ENCODE measurements at places on chromosomes 5 and 9.

GRCh38 chr5:77302247-77302646 is 91.8 kb downstream of the PDE8B start:
- no peak for DNase-seq

GRCh38 chr5:90144625-90145327 is 264.8 kb downstream of the CETN3 start:
- DNase-seq = no peak

DNA sequence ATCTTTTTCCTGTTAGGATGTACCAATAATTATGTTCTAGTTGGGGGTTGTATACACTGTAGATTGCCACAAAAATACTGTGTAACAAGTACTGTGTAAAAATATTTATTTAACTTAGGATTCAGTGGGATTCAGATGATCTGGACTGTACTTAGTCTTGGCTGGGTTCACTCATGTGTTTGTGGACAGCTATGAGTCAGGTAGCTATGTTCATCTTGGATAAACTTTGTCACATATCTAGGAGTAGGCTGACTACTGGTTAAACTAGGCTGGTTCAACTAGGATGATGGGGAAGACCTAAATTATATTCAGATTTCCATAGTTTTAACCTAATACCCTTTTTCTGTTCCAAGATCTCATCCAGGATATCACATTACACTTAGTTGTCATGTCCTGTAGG is 32.1 kb upstream of the TNFSF15 start:
- DNase-seq = no peak

- no peak for DNase-seq
These were observed 17.8 kb downstream of the SCAI start for GRCh38 chr9:125125523-125125922.

- no peak for DNase-seq
These were observed 17.8 kb downstream of the IRX4 start for GRCh38 chr5:1864896-1865440.

DNA sequence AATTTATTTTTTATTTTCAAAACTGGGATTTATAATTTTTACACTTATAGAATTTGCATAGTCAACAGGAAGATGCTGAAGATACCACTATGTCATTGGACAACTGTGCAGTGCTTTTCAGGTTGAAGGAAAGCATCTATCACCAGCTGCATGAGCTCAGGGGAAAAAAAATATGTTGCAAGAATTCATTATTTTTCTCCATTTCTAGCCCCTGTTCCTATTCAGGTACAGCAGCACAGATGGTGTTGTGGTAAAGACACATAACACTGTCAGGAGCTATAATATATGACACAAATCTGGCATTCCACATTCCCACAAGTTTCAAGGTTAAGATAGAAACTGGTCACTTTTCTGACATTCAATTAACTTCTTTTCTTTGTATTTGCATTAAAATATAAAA is 1088.6 kb downstream of the MAT2B start:
- DNase-seq = no peak

DNA sequence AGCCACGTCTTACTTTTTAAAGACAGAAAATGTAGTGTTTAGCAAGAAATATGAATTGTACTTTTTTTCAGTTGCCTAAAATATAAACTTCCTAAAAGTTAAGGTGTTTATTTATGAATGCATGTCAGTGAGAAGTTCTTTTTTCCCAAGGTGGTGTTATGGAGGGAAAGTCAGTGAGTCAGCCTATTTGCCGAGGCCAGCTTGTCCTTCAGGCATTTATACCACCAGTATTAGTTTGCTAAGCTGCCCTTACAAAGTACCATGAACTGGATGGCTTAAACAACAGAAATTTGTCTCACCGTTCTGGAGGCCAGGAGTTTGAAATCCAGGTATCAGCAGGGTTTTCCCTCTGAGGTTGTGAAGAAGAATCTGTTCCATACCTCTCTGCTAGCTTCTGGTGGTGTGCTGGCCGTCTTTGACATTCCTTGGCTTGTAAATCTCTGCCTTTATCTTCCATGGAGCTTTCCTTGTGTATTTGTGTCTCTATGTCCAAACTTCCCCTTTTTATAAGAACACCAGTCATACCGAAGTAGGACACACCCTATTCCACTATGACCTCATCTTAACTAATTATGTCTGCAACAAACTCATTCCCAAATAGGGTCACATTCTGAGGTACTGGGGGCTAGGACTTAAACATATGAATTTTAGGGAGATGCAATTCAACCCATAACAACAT is 38.4 kb downstream of the PRKACG start:
- DNase-seq = no peak

DNA sequence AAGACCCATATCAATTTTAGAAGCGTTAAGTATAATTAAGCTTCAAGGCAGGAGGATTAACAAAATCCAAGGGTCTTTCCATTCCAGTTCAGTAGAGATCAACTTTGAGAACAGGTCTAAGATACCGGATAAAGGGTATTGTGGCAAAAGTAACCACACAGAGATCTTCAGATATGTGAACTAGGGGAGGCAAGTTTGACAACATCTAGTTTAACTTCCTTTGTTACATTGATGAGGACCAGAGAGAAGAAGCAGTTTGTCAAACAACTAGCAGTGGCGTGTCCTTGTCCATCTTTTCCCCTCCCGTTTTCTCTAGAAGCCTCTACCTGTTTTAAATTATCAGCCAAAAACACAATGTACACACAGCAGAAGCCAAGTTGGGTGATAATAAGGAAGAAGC is 8.6 kb downstream of the SLC36A2 start:
- no peak for DNase-seq

- DNase-seq = no peak
These were observed 17.6 kb upstream of the LCP2 start for GRCh38 chr5:170315154-170315553.

DNA sequence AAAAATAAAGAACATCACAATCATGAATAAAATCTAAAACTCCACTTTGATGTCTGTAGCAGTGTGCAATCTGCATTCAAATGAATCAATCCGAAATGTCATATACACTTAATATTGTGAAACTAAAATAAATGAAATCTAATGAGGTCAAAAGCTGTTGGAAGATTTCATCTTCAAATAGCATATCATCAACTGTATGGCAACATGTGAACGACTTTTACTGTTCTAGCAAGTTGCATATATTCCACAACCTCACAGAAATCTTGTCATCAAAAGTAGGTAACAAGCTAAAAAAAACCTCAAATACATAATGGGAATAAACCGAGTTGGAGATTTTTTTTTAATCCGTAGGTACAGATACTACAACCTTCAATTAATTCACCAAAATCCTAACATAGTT is 1.2 kb downstream of the PTBP3 start:
- DNase-seq = no peak

GRCh38 chr5:74919041-74919440 is 52.9 kb upstream of the FAM169A start:
- DNase-seq = no peak

GRCh38 chr5:78102500-78102899 is 192.0 kb downstream of the AP3B1 start:
- DNase-seq = no peak

- DNase-seq = no peak
These were observed 32.4 kb downstream of the INSL4 start for GRCh38 chr9:5263351-5264218.

GRCh38 chr5:405421-405820 is 37.6 kb upstream of the EXOC3 start:
- DNase-seq = no peak

- no peak for DNase-seq
These were observed 960 bp upstream of the IFNB1 start for GRCh38 chr9:21078702-21079101.

DNA sequence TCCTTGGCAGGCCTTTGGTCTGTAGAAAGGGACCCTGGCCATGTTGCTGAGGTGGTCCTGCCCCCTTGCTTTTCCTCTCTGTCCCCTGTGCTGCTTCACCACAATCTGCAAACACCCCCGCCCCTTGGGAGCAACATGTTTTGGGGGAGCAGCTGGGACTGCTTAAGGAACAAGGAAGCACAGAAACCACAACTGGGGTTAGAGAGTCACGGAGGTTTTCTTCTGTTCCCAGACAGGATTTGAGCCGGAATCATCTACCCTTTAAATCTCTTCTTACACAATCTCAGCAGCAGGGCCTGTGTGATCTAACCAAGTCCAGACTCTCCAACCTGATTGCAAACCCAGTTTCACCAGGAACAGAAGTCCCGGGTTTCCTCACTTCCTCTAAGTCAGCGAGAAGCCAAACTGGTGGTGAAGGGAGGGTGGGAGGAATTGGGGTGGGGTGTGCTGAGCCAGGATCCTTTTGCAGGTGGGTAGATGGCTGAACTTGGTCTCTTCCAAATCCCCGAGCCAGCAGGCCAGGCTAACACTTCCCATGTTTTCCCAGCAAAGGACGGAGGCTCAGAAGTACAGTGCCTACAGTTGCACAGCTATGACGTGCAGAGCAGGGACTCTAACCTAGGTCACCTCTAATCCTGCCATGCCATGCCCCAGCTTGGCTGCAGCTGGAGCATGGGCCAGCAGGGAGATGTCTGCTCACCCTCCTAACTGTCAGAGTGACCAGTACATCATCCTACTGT is 25.0 kb downstream of the SH3PXD2B start:
- DNase-seq = no peak

DNA sequence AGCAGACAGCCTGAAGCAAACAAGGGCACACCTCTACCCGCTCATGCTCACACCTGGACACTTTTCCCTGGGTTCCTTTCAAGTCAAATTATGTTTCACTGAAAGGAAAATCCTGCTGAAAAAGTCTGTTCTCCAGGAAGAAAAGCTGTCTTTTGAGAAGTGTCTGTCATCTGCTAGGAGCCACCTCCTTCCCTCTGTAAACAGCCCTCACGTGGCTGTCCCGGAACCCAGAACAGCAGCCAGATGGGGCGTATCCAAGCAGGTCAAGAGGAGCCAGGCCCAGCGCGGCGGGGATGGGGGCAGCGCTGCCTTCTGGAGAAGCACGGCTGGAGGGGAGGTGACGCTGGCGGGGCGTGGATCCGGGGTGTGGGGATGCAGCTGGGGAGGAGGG is at the start of gene PNPLA7:
Gene PNPLA7 (minus strand): TSS at position 172 of the 391 bp plus-strand sequence. CDS start 205 bp downstream, outside the sequence.
- no peak for DNase-seq

- no peak for DNase-seq
These were observed 34.8 kb downstream of the NADK2 start for GRCh38 chr5:36206913-36207312.

DNA sequence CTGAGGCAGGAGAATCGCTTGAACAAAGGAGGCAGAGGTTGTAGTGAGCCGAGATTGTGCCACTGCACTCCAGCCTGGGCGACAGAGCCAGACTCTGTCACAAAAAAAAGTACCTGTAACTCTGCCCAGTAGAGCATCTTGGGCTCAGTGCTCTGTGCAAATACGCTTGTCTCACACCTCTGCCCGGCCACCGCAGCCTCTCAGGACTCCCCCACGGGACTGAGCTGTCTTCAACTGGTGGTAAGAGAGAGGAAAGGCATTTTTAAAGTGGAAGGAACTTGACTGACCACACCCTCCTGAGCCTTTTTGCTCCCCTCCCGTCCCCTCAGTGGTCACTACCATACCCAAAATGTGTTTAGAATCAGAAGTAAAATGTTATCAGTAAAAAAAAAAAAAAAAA is 174.3 kb upstream of the PIK3R1 start:
- DNase-seq = no peak

- no peak for DNase-seq
These were observed 16.5 kb upstream of the CXXC5 start for GRCh38 chr5:139631520-139632165.

- DNase-seq = no peak
These were observed 1.1 kb downstream of the SOX30 start for GRCh38 chr5:157650991-157651611.
